ENCODE measurements at places on chromosomes 7 and 10.

- DNase-seq: no peak
These were observed 202.1 kb downstream of the PRPF18 start for GRCh38 chr10:13788711-13789447.

GRCh38 chr7:130182990-130183389 is 22.2 kb downstream of the TMEM209 start:
- DNase-seq: peak; percentile 64

- no peak for DNase-seq
These were observed 103.3 kb upstream of the GATA3 start for GRCh38 chr10:7950981-7951847.

DNA sequence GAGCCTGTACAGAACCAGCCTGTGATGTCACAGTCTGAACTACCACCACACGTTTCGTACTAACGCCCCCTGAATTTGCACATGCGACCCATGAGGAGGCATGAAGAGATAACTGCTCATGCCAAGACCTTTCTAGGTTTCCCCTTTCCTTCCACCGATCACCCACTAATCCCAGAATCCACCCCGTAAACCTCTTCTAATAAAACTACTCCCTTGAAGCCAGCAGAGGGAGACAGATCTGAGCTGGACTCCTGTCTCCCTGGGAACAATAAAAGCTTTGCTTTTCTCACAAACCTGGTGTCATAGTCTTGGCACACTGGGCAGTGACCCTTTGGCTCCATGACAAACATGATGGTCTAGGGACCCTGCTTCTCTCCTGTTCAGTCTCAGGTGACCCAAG is 144.5 kb downstream of the FRMD4A start:
- peak; percentile 14 for DNase-seq

DNA sequence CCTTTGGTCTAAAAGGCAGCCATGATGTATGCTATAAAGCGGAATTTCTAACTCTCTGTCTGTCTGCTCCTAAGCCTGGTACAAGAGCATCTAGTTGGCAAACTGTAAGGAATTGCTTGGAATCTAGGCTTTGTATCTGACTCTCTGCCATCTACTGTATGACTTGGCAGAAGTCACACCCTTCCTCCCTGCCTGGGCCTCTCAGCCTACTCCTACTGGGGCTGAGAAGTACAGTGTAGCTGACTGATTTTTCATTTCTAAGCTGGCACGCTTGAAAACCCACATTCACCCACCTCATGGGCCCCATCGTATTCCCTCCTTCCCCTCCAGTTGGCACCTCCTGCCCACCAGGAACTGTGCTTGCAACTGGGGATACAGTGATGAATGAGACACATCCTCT is 435.2 kb downstream of the PLXNA4 start:
- no peak for DNase-seq

- peak; percentile 23 for DNase-seq
These were observed 26.3 kb downstream of the GPR141 start for GRCh38 chr7:37709631-37710509.

DNA sequence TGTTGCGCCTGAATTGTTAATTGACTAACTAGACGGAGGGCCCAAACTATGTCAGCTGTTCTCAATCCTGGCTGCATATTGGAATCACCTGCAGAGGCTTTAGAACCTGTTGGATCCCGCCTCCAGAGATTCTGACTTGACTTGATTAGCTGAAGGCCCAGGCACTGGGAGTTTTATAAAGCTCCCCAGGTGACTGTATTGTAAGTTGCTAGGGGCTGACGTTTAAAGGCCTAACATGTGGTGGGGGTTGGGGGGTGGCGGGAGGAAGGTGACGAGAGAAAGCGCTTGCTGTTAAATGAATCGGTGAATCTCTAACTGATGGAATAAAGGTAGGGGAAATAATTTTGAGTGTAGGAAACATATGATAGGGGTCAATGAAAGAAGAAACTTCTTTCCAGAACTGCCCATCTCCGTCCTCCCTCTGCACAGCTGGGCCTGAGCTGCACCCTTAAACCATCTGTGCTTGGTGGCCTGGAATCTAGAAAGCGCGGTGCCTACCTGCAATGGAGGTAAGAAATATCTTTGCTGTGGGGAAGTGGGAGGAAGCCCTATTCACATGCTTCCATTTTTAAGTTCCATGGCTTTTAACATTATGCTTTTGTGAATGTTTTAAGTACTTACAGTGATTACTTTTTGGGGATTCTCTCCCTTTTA is 225.0 kb upstream of the FAM3C start:
- DNase-seq: no peak

DNA sequence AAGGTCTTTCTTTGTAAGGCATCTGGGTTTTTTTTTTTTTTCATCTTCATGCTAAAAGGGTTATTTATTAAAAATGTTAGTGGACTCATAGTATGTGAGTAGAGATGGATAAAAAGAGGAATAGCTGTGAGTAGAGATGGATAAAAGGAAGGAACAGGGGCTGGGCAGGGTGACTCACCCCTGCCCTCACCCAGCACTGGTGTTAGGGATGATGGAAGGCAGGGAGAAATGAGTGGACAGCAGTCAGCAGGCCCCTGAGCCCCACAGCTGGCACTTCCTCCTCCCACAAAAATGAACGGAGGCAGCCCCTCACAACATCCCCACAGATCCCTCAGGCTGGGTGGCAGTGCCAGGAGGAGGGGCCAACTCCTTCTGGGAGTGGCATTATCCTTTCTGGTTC is 39.3 kb downstream of the ANTXRL start:
- DNase-seq: no peak

- DNase-seq: no peak
These were observed 3.2 kb downstream of the HHEX start for GRCh38 chr10:92692697-92693533.

- no peak for DNase-seq
These were observed 409.8 kb upstream of the NPVF start for GRCh38 chr7:25638068-25638467.

- DNase-seq: no peak
These were observed 43.1 kb downstream of the MINPP1 start for GRCh38 chr10:87547734-87548311.

- DNase-seq: no peak
These were observed 154.9 kb downstream of the SDHAF3 start for GRCh38 chr7:97272237-97272975.

GRCh38 chr10:25157650-25158049 is 17.2 kb upstream of the GPR158 start:
- DNase-seq: no peak

DNA sequence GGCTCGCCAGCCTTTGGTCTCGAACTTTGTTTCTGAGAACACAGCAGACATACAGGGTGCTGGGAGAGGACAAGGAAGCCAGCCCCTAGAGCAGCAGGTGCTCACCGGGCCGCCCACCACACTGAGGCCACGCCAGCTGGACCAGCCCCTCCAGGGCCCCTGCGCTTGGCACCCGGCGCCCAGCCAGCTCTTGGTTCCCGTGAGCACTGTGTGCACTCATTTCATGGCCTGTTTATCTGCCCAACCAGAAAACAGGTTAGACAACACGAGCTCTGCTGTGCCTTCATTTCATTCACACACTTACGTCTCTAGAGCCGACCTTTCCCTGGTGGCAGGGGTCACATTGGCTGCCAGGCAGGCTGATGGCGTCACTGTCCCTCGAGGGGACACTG is 104.0 kb downstream of the CYTH3 start:
- no peak for DNase-seq

- DNase-seq: no peak
These were observed 137.4 kb downstream of the GLI3 start for GRCh38 chr7:42099470-42100155.

DNA sequence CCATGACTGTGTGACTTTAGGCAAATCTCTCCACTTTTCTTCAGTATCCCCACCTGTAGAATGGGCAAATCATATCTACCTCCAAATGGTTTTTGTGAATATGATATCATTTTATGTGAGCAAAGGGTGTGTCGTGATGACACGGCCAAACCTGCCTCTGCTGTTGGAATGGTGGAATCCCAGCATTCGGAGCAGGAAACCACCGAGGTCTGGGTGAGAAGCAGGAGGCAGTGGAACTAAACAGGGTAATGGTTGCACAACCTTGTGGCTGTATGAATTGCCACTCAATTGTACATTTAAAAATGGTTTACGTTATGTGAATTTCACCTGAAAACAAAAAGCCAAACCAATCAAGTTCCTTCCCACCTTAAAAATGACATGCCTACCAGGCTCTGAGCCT is 131.4 kb upstream of the ZMIZ1 start:
- no peak for DNase-seq

- DNase-seq: no peak
These were observed 12.7 kb upstream of the NRP1 start for GRCh38 chr10:33347211-33347610.

DNA sequence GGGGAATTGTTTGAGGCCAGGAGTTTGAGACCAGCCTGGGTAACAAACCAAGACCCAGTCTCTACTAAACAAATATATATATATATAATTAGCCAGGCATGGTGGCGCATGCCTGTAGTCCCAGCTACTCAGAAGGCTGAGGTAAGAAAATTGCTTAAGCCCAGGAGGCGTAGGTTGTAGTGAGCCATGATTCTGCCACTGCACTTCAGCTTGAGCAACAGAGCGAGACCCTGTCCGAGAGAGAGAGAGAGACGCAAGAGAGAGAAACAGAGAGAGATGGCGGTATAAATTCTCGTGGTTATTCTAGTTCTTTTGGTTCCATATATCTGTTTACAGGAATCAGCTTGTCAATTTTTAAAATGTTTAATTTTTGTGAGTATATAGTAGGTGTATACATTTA is 94.0 kb downstream of the TBXAS1 start:
- no peak for DNase-seq

GRCh38 chr10:30043476-30044270 is 15.7 kb downstream of the JCAD start:
- no peak for DNase-seq

DNA sequence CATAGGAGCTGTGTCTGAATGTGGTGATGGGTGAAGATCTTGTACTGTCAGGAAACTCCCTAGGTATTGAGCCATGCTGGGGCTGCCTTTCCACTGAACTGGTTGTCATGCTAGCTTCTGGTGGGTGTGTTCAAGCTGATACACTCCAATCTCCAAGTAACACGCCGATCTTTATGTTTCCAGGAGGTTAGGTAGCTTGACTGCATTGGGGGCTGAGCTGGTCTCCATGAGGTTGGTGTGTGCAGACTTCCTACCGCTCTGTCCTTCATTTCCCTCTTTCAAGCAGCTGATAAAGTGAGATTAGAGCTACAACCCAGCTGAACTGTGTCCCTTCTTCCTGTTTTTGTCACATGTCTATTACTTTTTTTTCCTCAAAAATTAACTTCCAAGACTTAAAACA is 265.5 kb downstream of the ANKRD30A start:
- no peak for DNase-seq

GRCh38 chr10:34006471-34006870 is 672.0 kb upstream of the NRP1 start:
- no peak for DNase-seq

- no peak for DNase-seq
These were observed 234.7 kb upstream of the CACNA2D1 start for GRCh38 chr7:82678259-82678658.

DNA sequence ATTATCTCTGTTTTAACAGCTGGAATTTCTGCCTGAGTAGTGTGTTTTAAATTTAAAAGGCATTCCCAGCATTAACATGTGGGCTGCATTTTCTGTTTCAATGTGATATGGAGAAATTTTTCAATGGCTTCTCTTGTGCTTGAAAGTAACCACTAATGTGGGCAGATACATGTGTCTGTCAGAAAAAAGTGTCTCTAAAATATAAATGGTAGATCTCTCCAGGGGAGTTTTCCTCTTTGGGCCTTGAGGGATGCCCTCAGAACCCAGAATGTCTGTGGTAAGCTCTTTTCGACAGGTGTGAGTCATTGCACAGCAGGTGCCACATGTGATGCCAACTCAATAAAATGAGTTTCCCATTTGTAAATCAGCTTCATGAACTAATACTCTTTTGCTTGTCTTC is 221.1 kb downstream of the SEMA3E start:
- no peak for DNase-seq

- DNase-seq: no peak
These were observed 36.8 kb downstream of the PPIF start for GRCh38 chr10:79383974-79384606.

DNA sequence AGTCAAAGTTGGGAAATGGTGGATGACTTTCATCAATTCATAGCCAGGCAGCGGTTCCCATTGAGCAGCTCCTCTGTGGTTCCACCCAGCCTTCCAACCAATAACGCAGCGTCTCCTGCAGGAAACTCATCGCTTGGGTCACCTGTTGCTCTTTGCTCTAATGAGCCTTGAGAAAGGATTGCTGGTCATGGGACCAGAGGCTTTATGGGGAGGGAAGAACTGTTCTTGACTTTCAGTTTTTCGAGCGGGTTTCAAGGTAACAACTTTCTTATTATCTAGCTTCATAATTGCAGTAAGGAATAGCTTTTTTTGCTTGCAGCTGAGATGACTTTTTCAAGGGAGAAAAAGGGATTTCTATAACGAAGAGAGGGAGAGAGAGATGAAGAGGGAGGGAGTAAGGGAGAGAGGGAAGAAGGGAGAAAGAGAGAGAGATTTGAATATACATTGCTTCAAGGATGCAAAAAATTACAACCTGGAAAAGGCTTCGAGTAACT is 405 bp upstream of the ENTPD1 start:
- DNase-seq: peak; percentile 13

DNA sequence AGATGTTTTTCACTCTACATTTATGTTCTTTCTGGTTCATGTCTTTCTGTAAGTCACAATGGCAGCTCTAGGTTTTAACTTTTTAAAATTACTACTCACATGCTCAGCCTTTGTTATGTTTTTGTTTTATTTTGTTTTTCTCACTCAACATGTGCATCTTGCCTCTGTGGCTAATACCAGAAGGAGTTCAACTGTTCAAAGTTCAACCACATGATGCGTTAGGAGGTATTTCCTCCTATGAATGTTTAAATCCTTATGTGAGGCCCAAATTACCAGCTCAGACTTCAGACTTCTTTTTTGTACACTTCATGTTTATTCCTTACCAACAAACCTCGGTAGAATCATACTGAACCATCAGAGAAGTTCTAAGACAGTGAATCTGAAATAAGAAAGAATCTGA is 151.6 kb downstream of the MALRD1 start:
- DNase-seq: no peak

DNA sequence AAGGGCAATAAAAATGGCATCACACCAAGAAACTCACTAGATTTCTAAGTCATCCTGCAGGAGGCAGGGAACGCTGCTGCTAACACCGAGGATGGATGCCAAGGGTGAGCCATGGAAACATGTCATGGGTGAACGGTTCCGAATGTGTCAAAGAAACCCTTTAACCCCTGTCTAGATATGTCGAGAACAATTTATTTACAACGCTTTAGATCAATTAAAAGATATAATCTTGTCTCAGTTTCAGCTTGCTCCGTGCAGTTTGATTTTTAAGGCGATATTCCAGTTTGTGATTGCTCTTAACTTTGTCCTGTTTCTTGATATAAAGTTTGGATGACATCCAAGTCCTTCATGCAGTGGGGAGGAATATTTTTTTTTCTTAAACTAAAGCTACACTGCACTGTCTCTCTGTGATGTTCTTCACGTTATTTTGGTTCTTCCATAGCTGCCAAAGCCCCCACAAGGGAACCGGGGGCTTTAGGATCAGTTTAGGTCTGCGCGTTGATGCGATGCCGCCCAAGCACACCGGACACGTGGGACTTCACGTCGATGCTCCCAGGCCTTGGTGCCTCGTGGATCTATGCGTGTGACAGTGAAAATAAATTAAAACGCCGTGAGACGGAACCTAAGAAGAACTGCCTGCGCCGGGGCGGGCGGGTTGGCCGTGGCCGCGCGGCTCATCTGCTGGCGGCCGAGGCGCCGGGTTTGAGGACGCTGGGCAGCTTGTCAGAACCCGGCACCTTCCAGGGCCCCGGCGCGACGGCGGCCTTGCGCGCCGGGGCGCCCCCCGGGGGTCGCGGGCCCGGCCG is 220.3 kb downstream of the PHTF2 start:
- no peak for DNase-seq

Data from activated CD4-positive, alpha-beta T cell treated with anti-CD3 and anti-CD28 coated beads, Interleukin-2, Interleukin-4, amounts not matched to agents 100 ng/mL and 50 ng/mL, durations not matched to agents 16 hours and 8 hours (primary cell).